Stimulated activated CD4-positive, alpha-beta T cell treated with anti-CD3 and anti-CD28 coated beads, TNF-alpha, amount 100 ng/mL, for 24 hours (primary cell): ENCODE measurements at places on chromosomes 12 and 14.
A peak's percentile ranks its signal among the peaks of the same experiment; 100 is the strongest.

DNA sequence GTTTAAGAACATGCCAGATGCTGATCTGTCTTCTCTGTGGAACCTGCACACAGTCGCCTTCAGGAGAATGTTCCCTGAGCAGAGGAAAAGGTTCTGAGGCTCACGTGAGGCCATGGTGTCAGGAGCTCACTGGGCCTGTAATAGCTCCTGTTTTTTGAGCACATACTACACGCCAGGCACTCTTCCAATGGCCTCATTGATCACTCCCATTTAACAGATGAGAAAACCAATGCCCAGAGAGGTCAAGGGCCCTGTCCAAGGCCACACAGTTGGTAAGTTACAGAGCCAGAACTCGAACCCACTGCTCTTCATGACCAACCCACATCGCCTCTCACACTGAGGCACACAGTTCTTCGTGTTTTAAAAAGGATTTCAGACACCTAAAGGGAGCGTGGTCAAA lies 7.3 kb upstream of the HHIPL1 start:
- no peak for DNase-seq

GRCh38 chr12:98410356-98410755 lies 105.0 kb upstream of the TMPO start:
- DNase-seq: no peak

DNA sequence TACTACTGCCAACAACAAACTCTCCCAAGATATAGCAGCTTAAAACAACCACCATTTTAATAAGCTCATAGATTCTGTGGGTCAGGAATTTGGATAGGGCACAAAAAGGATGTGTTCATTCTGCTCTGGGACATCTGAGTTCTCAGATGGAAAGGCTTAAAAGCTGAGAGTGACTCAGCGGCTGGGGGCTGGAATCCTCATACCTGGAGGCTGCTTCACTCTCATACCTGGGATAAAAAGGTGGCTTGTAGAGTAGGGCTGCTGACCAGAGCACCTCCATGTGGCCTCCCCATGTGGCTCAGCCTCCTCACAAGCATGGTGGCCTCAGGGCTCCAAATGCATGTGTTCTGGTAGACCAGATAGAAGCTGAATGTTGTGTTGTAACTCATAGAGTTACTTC lies 20.2 kb upstream of the PELI2 start:
- no peak for DNase-seq

- DNase-seq: no peak
Observed at GRCh38 chr12:113476176-113476986, 4.7 kb upstream of the LHX5 start.

DNA sequence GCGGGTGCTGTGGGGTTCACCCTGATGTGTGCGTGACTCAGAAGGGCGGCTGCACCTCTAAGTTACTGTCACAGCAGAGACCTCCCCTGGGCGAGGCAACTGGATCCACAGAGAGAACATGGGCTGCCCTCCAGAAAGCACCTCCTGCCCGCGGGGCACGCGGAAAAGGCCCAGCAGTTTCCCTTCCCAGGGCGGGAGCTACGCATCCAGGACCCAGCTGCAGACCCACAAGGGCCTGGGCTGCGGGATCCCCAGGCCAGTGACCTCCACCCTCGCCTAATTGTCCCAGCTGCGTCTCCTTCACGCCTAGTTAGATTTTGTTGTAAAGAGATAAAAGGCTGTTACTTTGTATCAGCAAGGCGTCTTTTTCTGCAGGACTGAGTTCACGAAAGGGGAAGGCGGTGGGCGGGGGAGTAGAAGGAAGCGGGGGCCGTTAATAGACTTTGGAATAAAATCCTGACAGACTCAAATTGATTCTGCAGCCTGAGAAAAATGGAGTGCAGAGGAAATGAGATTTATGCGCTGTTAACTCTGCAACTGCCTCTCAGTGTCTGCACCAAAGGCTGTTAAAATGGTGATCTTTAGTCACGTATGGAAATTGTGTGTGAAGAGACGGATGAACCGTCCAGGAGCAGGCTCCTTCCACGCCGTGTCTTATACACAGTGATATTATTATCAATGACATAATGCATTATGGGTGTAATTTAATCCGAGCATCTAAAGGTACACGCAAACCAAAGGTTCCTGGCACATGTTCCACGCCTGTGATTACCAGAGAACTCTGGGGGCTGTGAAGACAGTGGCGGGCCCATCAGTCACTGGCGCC lies 65.9 kb upstream of the FBRSL1 start:
- DNase-seq: no peak

DNA sequence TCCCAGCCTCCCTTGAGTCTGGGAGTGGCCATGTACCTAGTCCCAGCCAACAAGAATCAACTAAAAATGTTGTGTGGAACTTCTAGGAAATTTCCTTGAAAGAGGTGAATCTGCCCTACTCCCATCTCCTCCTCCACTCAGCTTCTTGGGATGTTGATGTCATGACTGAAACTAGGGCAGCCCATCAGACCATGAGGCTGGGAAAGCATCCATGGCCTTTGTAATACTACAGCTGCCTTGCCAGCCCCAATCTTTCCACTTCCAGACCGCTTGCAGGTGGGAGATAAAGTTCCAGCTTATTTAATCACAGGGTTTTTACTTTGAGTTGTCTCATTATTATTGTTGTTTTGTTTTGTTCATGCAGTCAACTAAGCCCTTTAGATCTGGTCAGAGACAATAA lies 170.3 kb upstream of the LMNTD1 start:
- no peak for DNase-seq

DNA sequence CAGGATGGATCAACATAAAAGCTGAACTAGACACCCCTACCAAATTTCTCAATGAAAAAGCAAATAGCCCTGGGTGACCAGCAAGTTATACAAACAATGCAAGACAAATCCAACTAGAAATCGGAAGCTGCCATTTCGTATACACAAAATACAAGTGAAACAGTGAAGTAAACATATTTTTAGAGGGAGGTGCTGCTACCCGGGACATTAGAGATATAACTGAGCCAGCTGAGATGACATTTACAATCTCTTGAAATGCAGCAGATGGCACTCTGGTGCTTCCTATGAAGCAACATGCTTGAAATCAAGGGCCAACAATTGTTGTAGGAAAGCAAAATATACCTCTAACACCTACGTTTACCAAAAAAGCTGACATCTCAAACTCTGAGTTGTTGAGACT lies 25.5 kb downstream of the BDKRB1 start:
- no peak for DNase-seq

- DNase-seq: no peak
Observed at GRCh38 chr12:76202621-76203020, 118.1 kb upstream of the NAP1L1 start.

- DNase-seq: peak; percentile 83
Observed at GRCh38 chr12:121789800-121790728, 3.4 kb downstream of the RHOF start.

GRCh38 chr12:108777156-108777555 lies 45.8 kb upstream of the CORO1C start:
- DNase-seq: no peak

- DNase-seq: no peak
Observed at GRCh38 chr12:50070314-50071060, 13.1 kb downstream of the ASIC1 start.

GRCh38 chr12:52926596-52927234 lies 21.8 kb upstream of the KRT8 start:
- DNase-seq: no peak

- DNase-seq: no peak
Observed at GRCh38 chr12:50517421-50518048, 12.8 kb downstream of the DIP2B start.

DNA sequence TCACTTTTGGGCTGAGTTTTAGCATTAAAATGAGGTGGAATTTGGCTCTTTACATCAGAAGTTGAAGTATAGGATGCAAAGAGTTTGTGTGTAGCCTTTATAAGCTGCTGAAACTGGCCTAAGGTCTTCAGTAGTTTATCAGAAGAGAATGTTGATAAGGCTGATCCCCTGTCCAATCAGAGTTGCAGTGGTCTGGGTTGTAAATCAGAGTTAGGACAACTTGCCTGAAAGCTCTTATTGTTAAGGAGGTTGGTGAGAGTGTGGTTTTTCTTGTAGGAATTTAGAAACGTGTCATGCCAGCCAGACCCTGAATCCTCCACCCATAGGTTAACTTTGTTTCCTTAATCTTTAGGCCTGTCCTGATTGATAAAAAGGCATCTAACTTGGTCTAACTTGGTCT lies 143.5 kb downstream of the ST8SIA1 start:
- no peak for DNase-seq

GRCh38 chr12:6420364-6420763 lies 24.4 kb upstream of the CD27 start:
- DNase-seq: no peak

GRCh38 chr14:29061702-29062101 lies 295.1 kb downstream of the FOXG1 start:
- no peak for DNase-seq

- DNase-seq: no peak
Observed at GRCh38 chr14:36478782-36479181, 41.2 kb downstream of the NKX2-1 start.

DNA sequence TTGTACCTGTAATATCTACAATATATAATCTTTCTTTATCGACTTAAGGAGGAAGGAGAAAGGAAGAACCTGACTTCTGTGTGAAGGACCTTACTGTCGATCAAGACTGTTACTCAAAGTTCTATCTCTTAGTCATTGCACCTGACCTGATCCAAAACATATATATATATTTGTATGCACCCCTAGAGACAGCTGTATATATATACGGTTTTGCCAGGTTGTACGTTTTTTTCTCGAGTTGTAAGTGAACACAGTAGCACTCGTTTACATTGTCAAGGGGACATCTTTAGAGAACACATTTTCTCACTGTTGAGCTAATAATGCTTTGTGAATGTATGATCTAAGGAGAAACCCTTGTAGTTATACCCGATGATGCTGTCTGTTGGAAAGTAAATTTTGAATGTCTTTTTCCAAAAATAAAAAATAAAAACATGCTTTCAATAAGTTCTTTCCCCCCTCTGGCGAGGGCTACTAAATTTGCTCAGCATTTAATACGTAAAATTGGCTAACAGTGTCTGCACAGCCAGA lies 536 bp upstream of the SLC35E3 start:
- DNase-seq: no peak

- DNase-seq: no peak
Observed at GRCh38 chr14:96084796-96085195, 45.6 kb downstream of the C14orf132 start.

- no peak for DNase-seq
Observed at GRCh38 chr12:125038976-125039625, 26.1 kb upstream of the AACS start.

GRCh38 chr14:92952481-92953298 lies 29.7 kb downstream of the CHGA start:
- DNase-seq: no peak

DNA sequence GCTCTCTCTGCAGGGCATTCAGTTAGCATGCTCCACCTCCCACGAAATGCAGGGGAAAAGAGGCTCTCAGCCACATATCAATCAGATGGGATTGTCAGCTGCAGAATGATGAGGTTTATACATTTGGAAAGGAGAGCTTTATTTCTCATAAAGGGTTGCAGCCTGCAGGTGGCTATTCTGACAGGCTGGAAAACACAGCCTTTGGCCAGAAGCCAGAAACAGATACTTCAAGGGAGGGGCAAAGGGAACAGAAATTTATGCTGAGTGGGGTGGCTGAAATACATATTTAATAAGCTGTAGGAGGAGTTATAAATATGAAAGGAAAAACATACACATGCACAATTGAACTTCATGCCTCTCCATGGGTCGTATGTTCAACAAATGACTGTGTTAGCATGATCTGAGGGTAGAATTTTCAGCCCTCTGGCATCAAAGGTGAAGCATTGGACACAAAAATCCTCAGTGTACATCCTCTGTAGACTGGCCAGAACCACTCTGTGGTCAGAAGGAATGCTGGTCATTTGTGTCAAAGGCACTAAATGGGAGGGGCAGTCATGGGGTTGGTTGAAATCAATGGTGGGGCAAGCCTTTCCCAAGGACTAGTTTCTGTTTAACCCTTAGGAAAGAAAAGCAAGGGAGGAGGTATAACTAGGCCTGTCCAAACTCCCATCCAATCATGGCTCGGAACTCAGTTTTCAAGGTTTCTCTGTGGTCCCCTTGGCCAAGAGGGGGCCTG lies 62.4 kb downstream of the TMX1 start:
- no peak for DNase-seq

DNA sequence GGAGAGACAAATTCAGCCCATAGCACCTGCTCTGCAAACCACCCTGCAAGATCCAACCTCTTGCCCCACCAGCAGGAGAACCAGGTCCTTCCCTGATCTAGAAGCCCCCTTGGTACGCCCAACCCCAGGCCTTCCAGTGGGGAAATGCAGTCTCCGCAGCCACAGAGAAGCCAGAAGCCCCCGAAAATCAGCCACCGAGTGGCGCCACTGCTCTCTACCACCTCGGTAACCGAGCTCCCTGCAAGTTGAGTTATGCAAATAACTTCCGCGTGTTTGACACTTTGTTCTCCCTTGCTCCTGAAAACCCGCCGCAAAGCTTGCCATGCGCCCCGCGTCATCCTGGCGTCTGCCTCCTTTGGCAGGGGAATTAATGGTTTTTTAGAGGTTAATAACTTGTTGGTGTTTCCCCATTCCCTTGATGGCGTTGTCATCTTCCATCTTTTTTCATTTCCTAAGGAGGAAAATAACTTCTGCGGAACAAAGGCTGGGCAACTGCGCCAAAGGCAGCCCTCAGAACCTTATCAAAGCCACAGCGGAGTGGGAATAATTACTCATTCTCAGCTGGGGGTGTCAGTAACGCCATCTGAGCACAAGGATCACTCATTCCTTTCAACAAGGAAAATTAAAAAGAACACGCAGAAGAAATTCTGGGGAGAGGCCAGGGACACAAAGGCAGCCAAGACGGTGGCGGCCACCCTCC lies 60.4 kb downstream of the FZD10 start:
- no peak for DNase-seq

GRCh38 chr12:130425698-130426245 lies 88.1 kb downstream of the PIWIL1 start:
- no peak for DNase-seq
